ENCODE measurements at places on chromosomes 13 and 19.

- DNase-seq: no peak
Measured at GRCh38 chr19:10142701-10143375, 23.1 kb upstream of the EIF3G start.

- no peak for DNase-seq
Measured at GRCh38 chr13:75365724-75366173, 116.2 kb downstream of the TBC1D4 start.

DNA sequence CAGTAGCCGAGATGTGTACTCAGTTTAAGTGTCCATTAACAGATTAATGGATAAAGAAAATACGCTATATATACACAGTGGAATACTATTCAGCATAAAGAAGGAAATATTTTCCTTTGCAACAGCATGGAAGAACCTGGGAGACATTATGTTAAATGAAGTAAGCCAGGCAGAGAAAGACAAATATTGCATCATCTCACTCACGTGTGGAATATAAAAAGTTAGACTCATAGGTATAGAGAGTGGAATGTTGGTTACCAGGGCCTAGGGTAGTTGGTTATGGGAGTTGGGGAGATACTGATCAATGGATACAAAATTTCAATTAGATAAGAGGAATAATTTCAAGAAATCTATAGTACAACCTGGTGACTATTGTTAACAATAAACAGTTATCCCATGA, 210.1 kb downstream of the MAB21L1 start:
- DNase-seq: no peak

- DNase-seq: no peak
Measured at GRCh38 chr13:96946709-96947311, 47.5 kb downstream of the OXGR1 start.

GRCh38 chr13:64845110-64845509, 2385.0 kb downstream of the PCDH9 start:
- DNase-seq: no peak

DNA sequence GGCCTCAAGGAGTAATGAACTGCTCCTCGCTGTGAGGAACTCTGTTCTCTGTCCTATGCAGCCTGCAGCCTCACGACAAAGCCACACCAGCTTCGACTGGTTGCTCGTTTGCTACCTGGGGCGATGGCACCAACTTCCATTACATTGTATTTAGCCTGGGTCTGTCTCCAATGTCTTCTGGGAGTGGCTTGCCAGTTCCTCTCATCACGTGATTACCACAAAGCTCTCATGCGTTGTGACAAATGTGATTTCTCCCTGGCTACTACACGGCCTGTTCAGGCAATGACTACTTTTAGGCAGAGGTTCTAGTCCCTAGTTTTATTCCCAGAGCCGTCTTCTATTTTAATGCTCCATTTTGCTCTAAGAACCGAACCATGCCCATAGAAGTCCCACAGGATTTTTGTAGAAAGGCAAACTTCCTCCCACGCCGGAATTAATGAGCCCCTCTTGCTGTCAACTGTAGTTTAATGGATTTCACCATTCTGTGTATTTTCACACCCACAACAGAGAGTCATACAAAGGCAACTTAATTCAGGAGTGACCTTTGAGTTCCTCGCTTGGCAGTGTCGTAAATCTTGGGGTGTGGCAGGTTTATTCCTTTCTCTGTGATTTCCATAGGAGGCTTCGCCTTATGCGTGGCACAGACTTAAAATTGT, 351.9 kb downstream of the EFNB2 start:
- DNase-seq: no peak

DNA sequence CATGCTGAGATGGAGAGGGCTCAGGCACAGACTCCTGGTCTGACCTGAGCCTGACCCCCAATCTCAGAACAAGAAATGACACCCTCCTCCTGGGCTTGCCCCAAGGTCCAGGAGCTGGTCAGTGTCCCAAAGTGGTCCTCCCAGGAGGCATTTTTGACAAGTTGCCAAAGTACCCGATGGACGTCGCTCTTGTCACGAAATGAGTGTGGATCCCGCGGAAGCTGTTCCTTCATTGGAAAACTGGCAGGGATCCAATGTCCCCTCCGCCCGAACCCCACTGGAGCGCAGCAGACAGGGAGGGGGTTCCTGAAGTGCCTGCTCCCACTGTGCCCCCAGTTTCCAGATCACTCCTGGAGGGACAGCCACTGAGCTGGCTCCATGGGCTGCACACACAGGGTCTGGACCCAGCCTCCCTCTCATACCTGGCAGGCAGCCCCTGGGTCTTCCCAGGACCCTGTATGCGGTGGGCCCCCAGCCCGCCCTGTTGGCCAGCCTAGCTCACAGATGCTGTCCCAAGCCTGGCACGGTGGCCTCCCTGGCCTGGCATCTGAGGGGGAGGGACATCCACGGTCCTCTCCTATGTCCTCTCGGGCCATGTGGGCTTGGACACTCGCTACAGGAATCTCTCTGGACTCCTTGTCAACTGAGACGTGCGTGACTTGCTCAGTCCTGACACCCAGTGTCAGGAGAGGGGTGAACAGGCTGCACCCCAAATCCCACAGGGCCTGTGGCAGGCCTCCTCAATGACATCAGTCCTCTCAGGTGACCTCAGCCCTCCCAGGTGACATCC, 12.8 kb upstream of the ZNF14 start:
- no peak for DNase-seq

DNA sequence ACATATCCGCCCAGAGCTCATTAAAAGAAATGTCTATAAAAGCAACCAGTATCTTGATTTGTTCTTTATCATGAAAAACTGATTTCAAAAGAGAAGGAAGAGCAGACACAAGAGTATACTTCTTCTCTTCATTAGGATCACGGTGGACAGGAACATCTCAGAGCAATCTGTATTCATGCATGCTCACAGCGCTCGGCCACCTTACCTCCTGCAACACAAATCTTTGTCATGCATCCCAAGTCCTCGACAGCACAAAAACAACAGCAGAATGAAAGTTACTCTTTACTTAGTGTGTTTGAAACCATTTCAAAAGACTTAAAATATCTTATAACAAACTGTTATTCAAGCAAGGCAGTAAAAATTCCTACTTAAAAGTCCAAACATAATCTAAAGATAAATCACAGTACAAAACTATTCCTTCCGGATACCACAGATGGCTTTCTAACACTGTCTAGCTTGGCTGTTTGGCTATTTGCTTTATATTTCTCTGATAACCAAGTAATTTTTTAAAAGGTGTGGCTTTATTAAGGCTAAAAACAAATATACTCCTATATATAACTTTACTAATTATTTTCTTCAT, 174.5 kb downstream of the TBC1D4 start:
- DNase-seq: no peak

DNA sequence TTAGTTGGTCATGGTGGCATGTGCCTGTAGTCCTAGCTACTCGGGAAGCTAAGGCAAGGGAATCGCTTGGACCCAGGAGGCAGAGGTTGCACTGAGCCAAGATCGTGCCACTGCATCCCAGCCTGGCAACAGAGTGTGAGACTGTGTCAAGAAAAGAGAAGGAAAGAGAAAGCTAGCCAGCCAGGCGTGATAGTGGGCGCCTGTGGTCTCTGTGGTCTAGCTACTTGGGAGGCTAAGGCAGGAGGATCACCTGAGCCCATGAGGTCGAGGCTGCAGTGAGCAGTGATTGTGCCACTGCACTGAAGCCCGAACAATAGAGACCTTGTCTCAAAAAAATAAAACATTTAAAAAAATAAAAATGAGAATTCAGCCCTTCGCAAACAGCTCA, 33.3 kb downstream of the TIMM13 start:
- no peak for DNase-seq

DNA sequence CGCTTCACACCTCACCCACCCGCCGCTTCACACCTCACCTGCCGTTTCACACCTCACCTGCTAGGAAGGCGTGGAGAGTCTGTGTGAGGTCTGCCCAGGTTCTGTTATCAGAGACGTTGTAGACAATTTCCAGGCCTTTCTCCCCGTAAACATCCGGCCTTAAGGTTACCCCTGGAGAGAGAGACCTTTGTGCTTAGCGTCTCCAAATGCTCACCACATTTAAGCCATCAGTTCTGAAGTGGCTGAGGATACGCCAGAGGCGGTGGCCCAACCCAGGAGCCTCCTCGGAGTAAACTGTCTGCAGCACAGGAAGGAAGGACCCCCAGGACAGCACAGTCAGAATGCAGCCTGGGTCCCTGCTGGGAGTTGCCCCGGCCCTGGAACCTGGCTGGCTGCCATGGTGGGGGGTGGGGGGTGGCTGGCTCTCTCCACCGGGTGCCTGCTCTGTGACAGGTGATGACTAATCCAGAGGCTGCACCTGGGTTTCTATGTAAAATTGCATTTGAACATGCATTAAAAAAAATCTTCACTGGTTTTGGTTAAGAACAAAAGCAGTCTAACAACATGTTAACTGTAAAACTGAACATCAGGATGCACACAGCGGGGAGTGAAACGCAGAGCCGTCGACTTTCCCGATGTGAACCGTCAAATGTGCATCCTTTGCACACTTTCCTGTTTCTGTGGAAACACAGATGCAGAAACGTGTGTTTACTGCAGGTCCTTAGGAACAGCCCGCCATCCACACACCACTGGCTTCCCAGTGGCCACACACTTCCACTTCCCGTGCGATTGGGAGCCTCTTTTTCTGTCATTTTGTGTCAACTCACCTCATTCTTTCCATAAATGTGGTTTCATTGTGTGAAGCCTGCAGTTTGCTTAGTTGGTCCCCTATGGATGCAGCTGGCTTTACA, 4.5 kb downstream of the ATP4B start:
- no peak for DNase-seq

- no peak for DNase-seq
Measured at GRCh38 chr19:6521718-6522646, 8.8 kb upstream of the TNFSF9 start.

DNA sequence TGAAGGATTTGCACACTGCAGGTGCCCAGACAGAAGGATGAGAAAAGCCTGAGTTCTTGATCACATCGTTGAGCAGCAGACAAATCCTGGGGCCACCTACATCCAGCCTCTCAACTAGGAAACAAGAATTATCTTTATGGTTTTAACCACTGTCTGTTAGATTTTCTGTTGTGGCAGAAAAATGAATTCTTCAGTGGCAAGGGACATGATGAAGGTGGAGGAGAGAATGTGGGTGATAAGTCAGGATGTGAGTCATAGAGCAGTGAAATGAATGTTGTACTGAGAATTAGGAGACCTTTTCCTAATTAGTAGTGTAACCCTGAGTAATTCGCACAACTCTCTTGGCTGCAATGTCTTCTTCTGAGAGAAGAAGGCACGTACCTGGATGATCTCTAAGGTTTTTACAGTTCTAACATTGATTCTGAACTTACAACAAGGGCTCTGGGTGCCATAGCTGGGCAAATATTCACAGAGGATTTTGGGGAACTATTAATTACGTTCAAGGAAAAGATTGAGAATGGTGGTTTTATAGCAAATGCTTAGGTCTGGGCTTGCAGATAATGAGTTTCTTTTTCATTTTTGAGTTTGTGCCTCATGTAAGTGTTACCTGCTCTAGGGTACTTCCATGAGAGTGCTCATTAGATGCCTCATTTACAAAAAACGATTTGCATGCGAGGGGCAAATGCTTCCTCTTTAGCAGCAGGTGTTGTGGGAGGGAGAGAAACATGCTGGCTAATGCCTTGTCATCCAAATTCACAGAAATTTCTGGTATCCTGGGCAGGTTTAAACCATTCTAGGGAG, 111.0 kb upstream of the KL start:
- DNase-seq: no peak

- DNase-seq: no peak
Measured at GRCh38 chr19:38478273-38478971, 44.9 kb downstream of the RYR1 start.

DNA sequence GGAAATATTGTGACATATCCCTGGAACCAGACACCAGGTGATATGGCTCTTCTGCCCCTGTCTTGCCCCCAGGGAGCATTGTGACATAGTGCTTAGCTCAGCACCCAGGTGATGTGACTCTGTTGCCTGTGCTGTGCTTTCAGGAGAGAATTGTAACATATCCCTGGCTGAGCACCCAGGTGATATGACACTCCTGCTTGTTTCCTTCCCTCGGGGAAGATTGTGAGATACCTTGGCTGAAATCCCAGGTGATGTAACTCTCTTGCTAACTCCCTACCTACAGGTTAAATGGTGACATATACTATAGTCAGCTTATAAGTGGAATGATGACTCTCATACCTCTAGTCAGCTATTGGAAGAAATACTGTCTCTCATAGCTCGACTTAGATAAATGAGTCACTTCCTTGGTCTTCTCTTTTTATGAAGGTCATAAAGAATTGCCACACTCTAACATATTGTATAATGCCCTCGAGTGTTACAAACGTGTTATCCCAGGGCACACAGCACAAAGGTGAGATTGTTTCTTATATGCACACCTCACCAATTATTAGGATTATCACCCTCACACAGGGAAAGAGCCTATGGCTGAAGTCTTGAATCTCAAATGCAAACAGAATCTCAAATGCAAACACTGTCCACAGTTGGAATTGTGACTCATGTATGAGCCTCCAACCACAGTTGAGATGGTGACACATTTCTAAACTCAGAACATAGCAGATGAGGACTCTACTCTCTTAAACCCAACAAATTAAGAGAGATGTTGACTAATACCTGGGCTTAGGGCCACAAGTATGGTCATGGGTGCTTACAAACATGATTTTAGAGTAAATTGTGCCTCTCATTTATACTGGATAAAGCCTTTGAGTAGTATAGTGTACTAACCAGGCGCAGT, 32.7 kb upstream of the ZNF254 start:
- no peak for DNase-seq

DNA sequence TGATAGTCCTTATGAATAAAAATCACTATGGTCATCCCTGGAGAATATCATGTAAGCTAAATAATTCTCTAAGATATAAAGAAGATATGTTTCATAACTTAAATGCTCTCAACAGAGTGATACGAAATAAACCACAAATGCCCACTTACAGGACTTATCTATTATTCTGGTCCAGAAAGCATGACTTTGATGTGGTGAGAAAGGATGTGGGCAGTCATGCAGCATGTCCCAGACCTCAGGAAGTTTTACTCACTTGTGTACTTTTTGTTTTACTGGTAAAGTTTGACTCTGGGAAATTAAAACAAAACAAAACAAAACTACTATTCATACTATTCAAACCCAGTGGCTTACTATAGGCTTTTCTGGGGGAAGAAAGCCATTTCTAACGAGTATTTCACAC, 483.2 kb upstream of the SLITRK6 start:
- no peak for DNase-seq

DNA sequence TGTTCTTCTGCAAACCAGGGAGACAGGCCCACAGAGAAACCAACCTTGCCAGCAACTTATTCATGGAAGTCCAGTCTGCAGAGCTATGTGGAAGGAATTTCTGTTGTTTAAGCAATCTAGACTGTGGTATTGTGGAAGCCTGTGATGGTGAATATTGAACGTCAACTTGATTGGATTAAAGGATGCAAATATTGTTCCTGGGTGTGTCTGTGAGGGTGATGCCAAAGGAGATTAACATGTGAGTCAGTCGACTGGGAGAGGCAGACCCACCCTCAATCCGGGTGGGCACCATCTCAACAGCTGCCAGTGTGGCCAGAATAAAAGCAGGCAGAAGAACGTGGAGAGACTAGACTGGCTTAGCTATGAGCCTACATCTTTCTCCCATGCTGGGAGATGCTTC, 606.0 kb downstream of the EFNB2 start:
- DNase-seq: no peak

DNA sequence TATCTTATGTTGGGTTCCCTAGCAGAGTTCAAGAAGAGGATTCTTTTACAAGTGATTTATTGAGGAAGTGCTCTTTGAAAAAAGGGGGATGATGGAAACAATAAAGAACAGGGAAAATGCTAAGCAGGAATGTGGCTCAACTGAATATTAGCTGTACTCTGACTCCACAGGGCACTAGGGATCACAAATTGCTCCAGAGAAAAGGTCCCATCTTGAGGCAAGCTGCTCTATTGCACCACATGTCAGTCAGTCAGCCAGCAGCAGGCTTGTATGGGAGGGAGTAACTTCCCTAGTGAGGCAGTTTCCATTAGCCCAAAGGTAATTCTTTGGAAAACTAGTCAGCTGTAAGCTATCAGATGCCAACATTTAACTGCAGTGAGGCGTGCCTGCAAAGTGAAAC, 73.3 kb upstream of the FNDC3A start:
- DNase-seq: no peak

Measured in cerebellar nuclear complex (tissue), 1 donor.